ENCODE measurements at places on chromosomes 6 and 20.

GRCh38 chr6:168581706-168582105 is 140.7 kb downstream of the SMOC2 start:
- no peak for DNase-seq

GRCh38 chr6:129843573-129843972 is 17.5 kb downstream of the TMEM244 start:
- no peak for DNase-seq

- no peak for DNase-seq
These were observed 60.1 kb upstream of the RALGAPA2 start for GRCh38 chr20:20772497-20773085.

DNA sequence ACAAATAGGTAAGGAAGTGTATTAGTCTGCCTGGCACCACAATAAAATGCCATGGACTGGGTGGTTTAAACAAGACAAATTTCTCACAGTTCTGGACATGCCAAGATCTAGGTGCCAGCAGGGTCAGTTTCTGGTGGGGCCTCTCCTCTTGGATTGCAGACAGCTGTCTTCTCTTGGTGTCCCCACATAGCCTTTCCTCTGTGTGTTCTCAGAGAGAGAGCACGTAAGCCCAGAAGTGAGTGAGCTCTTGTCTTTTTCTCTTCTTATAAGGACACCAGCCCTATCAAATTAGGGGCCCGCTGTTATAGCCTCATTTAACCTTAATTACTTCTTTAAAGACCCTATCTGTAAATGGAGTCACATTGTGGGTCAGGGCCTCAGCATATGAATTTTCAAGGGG is 28.3 kb downstream of the SMPDL3A start:
- no peak for DNase-seq

DNA sequence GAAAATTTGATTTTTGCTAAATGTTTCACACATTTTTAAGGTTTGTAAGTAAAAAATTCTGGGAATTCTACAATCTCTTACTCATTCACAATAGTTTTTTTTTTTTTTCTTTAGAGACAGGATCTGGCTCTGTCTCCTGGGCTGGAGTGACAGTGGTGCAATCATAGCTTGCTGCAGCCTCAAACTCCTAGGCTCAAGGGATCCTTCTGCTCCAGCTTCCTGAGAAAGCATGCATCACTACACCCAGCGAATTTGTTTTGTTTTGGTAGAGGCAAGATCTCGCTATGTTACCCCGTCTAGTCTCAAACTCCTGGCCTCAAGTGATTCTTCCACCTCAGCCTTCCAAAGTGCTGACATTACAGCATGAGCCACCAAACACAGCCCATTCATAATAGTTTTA is 232.8 kb downstream of the GJA1 start:
- no peak for DNase-seq

DNA sequence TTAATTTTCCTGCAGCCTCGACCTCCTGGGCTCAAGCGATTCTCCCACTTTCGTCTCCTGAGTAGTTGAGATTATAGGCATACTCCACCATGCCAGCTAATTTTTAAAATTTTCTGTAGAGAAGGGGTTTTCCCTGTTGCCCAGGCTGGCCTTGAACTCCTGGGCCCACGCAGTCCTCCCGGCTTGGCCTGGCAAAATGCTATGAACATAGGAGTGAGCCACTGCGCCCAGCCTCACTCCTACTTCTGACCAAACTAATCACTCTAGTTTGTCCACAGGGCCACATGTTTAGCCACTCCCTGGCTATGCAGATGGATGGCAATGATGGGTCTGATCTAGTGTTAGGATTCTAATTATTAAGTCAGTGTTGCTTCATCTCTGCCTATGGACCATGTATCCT is 31.9 kb upstream of the RPN2 start:
- no peak for DNase-seq

DNA sequence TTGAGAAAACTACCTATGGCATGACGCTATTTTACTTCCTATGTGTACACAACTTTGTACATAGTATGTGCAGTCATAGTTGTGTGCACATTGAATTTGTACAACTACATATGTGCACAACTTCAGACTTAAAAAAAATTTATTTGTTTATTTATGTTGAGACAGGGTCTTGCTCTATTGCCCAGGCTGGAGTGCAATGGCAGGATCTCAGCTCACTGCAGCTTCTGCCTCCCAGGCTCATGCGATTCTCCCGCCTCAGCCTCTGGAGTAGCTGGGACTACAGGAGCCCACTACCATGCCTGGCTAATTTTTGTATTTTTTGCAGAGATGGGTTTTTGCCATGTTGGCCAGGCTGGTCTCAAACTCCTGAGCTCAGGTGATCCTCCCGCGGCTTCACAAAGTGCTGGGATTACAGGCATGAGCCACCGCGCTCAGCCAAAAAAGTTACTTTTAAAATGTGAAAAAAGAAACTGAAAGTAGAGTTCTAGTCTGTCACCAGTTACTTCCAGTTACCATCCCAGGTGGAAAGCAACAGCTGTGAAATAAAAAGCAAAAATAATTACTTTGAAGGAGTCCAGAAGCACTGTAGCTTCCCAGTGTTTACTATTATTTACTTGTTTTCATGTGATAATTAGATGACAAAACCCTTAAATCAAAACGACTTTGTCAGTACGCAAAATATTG is 1.7 kb upstream of the ZKSCAN8 start:
- DNase-seq = no peak

GRCh38 chr6:153167061-153167891 is 36.2 kb upstream of the RGS17 start:
- DNase-seq = peak; percentile 40
